ENCODE measurements at places on chromosomes 1 and 21. TPM values are rescaled to one million over a fixed set of nuclear protein-coding genes. Genes with fewer than 3 reads are reported as not detected.

The BTF3L4 gene
- 58.7 TPM for total RNA-seq

The CBR3 gene
- 4.0 TPM for total RNA-seq

The SPEN gene
- 22.8 TPM for total RNA-seq

The LCE1E gene
- not detected for total RNA-seq

The LTN1 gene
- 25.6 TPM for total RNA-seq

The WNT3A gene
- total RNA-seq: not detected

The TXNDC12 gene
- total RNA-seq: 32.9 TPM

The PLA2G4A gene
- total RNA-seq: 7.1 TPM

The CYP4X1 gene
- 3.0 TPM for total RNA-seq

The NAV1 gene
- 21.7 TPM for total RNA-seq

The MOB3C gene
- total RNA-seq: 12.6 TPM

The TMOD4 gene
- total RNA-seq: 15.2 TPM

The B3GALT5 gene
- total RNA-seq: 0.27 TPM

The UQCRHL gene
- total RNA-seq: 8.6 TPM

The IRF6 gene
- 0.49 TPM for total RNA-seq

The FAM72C gene
- 0.31 TPM for total RNA-seq

The GLMN gene
- total RNA-seq: 13.0 TPM

The PAQR7 gene
- 5.8 TPM for total RNA-seq

The HCRTR1 gene
- total RNA-seq: 0.04 TPM

The TAL1 gene
- total RNA-seq: 3.0 TPM

The KIRREL1 gene
- total RNA-seq: 26.2 TPM

The RSPH1 gene
- 0.04 TPM for total RNA-seq

The CACNA1S gene
- total RNA-seq: 26.1 TPM

The VWA5B1 gene
- total RNA-seq: 0.04 TPM

The IL10RB gene
- total RNA-seq: 25.9 TPM

The CR1 gene
- total RNA-seq: 1.5 TPM

The LCE1B gene
- not detected for total RNA-seq

The FAM163A gene
- total RNA-seq: 0.31 TPM

The ASB17 gene
- not detected for total RNA-seq

The LY9 gene
- 0.13 TPM for total RNA-seq

The TAS1R3 gene
- total RNA-seq: 2.4 TPM

The HUNK gene
- total RNA-seq: 4.8 TPM

The GPR153 gene
- total RNA-seq: 9.8 TPM

The CFAP141 gene
- not detected for total RNA-seq

Data from muscle of leg (tissue), 16 donors.